Stimulated activated CD8-positive, alpha-beta memory T cell treated with anti-CD3 and anti-CD28 coated beads, Interleukin-7, amount 100 ng/mL, for 4 hours (primary cell): ENCODE measurements at places on chromosomes 6 and 20.

DNA sequence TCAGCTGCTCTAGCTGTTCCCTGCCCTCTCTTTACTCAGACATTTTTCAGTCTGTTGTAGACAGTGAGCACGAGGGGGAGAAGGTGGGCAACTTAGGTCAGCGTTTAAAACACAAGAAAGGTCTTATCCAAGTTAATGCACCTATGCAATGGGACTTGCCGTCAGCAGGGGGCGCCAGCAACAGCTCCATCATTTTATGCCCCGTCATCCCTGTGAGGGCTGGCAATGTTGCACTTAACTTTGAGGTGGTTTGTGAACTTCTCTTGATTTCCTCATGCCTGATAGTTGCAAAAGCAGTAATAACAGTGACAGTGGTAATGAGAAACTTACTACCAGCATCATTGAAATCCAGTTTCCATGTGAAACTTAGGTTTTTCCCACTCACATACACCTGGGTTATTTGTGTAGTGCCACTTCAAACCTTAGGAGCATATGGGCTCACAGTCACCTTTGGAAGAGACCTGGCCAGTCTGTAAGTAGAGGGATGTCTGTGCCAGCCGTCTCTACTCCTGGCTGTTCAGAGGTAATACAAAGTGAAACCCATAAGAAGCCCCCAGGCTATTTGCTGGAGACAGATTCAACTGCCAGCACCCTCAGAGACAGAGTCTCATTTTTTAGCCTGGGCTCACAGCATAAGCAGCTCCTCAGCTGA, 44.9 kb upstream of the ID1 start:
- peak; percentile 61 for DNase-seq

DNA sequence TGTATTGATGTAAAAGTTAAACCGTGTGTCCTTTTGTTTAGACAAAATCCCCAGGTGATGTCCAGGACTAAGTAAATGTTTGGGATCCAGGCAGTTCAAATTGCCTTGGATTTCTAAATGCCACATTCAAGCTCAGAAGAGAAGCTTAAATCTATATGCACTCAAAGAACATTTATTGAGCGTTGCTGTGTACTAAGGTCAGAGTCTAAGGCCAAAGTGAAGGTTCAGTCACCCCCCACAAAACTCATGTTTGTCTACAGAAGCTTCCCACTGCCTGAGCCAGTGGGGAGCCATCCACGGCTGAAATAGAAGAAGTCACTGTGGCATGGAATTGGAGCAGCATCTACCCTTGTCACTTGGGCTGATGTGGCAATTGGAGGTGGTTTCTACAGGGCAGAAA, 70.7 kb upstream of the INSM1 start:
- DNase-seq: no peak

GRCh38 chr6:159801935-159802334, 1.9 kb downstream of the PNLDC1 start:
- DNase-seq: no peak

DNA sequence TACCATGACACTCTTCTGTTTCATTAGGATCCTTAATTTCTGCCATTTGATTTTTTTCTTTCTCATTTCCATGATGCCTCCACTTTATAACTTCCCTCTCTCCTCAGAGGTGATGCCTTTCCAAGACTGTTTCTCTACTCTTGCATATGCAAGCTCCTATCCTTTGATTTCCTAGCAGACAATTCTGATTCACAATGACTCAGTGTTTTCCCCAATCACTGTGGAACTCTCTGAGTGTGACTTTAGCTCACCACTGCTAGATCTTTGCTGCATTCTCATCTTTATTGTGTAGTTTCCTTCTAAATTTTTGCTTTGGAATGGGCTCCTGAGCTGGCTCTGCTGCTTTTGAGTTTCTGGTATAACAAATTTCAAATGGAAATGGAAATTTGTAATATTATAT, 184.9 kb downstream of the TINAG start:
- DNase-seq: no peak

DNA sequence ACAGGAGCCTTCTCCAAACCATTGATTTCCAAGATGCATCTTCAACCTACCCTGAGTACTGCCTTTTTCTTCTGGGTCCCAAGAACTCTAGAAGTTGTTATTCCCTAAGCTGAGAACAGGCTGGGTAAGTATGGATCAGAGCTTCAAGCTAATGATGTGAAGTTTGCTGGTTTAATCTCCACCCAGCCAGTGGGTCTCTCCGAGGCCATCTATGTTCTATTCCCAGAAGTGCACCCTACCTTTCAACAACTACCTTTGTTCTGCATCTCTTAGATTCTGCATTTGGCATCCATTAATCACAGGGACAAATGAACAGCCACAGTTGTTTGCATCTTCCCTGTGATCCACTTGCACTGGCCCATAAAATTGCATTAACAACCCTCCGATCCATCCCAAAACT, 246.2 kb downstream of the HIVEP2 start:
- DNase-seq: no peak

- no peak for DNase-seq
Observed at GRCh38 chr6:138105446-138105845, 1.8 kb downstream of the PERP start.

GRCh38 chr20:38156888-38157634, 8.0 kb downstream of the TGM2 start:
- no peak for DNase-seq

DNA sequence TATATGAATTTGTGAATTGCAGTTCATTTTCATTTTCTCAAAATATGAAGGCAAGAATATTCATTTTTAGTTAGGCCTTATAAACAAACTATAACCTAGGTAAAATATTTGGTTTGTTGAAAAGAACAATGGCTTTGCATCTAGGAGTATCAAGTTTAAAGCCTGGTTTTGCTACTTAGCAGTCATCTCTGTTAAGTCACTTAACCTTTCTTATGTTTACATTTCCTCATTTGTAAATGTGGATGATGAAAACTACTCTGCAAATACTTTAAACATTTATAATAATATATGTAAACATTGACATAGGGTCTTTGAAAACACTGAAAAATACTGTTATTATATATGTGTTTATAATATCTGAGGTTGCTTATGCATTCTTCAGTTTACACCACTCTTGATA, 135.5 kb downstream of the CENPW start:
- no peak for DNase-seq

DNA sequence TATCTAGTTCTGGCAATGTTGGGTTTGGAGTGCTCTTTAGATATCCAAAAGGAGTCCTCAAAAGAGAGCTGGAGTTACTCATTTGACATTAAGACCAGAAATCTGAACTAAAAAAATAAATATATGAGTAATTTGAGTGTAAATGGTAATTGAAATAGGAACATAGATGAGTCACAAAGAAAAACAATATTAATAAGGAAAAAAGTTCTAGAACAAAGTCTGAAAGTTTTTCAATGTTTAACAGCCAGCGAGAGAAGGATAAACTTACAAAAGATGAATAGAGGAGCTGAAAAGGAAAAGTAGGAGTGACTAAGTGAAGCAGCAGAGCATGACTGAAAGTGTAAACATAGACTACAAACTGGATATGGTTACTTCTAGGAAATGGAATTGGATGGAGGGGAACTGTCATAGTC, 46.8 kb downstream of the EPM2A start:
- DNase-seq: no peak

DNA sequence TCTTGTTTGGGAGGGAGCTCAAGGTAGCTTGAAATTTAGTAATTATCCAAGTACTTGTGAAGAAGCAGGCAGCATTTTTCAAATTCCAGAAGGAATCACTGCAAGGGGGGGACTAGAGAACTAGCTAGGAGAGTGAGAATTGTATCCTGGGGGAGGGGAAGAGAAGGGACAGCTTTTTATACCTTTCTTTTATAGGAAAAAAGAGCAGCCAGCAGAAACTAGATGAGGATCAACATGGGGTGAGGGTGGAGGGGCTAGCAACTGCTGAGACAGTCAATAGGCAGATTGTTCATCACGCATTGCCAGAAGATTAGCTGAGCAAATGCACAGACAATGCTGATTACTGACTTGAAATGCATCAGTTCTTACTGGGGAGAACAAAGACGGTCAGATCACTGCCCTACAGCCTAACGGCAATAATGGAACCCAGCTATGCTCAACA, 514.3 kb upstream of the CITED2 start:
- DNase-seq: no peak

DNA sequence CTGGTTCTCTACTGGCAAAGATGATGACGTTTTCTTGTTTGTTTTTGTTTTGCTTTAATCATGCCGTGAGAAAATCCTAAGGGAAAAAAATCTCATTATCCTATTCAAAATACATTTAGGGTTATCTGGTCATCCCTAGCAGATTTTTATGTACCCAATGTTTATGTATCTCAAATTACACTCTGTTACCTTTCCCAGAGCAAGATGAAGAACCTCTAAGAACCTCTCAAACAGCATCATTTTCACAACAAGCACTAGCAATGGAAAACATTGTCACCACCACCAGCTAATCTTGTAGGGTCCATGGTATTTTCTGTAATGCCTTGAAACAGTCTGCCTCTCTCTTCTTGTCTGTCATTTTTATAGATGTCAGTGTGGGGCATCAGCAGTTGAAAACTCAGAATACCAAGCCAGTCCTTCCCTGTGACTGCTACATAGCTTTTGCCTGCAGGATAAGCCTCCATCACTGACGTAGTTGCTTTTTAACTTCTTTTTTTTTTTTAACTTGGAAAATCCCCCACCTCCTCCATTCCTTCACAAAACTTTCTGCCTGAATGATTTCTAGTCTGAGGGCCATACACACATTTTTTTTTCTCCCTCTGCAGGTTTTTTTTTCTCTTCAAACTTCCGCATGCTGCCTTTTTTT, 2.4 kb upstream of the SNAP25 start:
- DNase-seq: no peak

GRCh38 chr6:149913085-149913484, 9.8 kb downstream of the RAET1G start:
- DNase-seq: no peak
